ENCODE measurements at places on chromosomes 5 and 9.

GRCh38 chr5:170523142-170523551 lies 19.3 kb downstream of the KCNIP1 start:
- no peak for DNase-seq

- peak; percentile 17 for DNase-seq
Measured at GRCh38 chr5:172714491-172715420, 56.2 kb downstream of the DUSP1 start.

DNA sequence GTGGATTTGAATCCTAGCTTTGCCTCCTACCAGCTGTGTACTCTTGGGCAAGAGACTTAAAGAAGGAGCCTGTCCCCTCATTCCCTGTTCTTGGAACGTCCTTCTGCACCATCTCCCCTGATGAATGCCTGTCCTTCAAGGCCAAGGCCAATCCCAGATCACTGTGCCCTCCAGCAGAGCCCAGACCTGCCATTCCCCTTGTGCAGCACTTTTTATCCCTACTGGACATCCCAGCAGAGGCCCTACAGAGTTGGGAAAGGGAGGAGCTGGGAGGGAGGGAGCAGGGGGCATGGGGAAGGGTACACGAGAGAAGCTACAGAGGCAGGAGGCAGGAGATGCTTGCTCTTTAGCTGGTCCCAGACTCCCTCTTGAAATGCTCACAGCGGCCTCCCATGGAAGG lies 223.9 kb downstream of the PBX3 start:
- no peak for DNase-seq

GRCh38 chr5:87411586-87411972 lies 1.2 kb downstream of the CCNH start:
- DNase-seq = no peak

DNA sequence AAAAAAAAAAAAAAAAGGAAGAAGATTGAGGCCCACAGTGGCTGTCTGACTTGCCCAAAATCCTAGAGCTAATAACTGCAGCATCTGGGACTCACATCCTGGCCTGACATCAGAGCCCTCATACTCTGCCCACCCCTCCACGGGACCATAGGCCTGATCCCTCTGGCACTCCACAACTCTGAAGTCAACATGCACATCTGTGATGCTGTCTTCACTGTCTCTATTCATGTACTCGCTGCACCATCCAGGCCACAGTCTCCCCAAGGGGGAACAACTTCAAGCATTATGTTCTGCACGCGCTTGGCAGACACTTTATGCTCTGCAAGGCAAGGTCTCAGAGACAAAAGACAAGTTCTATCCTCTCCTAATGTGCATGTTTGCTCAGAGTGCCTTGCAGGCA lies 158.2 kb downstream of the SPOCK1 start:
- DNase-seq = no peak

GRCh38 chr5:135155616-135156214 lies 121.7 kb upstream of the PITX1 start:
- no peak for DNase-seq
